SK-N-SH (cell line): ENCODE measurements at places on chromosomes 12 and 14. TPM values are rescaled to one million over a fixed set of nuclear protein-coding genes. Genes with fewer than 3 reads are reported as not detected.

The OR9K2 gene
- not detected in 2 replicates for polyA plus RNA-seq

The ACOT4 gene
- 0.12 and 0.13 TPM in 2 replicates for polyA plus RNA-seq

The ACVRL1 gene
- polyA plus RNA-seq = 0.07 and 0.08 TPM in 2 replicates

The SPX gene
- not detected in 2 replicates for polyA plus RNA-seq

The ACSS3 gene
- 0.02 TPM in 1 of 2 replicates, not detected in the other for polyA plus RNA-seq

The OR4M1 gene
- not detected in 2 replicates for polyA plus RNA-seq
